ENCODE measurements at places on chromosomes 7 and 10.

DNA sequence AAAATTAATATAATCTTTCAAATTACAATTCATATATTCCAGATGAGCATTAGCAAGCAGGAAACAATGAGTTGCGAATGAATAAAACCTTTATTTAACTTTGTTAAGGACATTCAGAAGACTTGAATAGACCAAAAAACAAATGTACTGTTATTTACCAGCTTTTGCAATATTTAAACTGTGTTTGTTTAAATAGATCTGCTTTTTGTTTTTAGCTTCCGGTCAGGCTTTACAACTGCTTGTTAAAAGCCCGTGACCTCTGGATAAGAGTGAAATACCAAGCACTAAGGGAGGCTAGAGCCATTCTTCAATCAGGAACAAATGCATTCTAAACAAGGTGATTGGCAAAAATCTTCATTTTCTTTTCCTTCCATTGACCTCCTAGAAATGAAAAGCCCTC, 184.9 kb upstream of the GNAI1 start:
- DNase-seq: no peak

DNA sequence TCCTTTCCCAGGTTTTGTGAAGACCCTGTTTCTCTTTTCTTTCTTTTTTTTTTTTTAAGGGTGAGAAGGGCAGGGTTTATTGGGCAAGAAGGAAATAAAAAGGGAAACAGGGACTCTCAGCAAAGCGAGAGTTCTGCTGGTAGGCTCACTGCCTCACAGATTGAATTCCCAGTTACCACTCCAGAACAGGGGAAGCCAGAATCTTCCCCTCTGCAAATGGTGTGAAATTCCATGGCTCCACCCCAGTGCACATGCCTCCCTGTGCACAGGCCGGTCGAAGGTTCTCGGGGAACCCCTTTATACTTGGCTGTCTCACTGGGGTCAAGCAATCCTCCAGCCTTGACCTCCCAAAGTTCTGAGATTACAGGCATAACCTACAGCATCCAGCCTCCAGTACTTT, 10.5 kb upstream of the GUSB start:
- no peak for DNase-seq

- no peak for DNase-seq
Measured at GRCh38 chr10:31000867-31001266, 30.8 kb downstream of the ZNF438 start.

DNA sequence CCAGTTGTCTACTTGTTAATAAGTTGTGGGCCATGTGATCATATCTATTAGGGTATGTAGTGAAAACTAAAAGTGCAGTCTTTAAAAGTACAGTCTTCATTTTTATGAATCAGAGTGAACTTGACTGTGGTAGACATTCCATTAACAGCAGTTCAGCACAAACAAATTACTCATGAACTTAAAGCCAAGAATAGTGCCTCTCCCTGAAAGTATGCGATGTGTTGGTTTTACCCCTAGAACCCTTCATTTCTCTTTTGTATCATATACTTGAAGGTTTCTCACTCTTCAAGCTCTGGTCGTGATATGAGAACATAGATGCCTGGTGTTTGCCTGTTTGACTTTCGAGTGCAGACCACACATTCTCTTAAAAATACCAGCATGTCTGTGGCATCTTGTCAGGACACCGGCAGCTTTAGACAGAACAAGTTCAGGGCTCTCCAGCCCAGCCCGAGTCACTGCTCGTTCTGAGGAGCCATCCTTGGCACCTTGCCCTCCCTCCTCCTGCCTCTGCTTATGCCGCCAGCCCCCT, 159.3 kb downstream of the LCOR start:
- DNase-seq: no peak

GRCh38 chr7:28847681-28848080, 110.4 kb downstream of the TRIL start:
- no peak for DNase-seq

DNA sequence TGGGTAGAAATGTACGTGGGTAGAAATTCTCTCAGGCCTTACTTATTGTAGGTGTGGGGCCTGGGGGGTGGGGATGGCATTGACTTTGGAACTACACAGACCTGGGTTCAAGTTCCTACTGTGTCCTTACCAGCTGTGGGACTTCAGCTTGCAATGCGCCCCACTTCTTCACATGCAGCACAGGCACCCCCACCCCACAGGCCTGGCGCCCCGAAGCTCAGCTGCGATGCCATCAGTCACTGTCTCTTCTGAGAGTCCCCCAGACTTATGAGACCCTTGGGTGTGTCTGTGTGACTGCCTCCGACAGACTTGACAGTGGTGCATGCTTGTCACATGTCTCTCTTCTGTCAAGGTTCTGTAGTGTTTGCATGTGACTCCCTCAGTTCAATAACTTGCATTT, 3.1 kb upstream of the AP5Z1 start:
- no peak for DNase-seq

GRCh38 chr7:27091105-27091504, 4.7 kb downstream of the HOXA1 start:
- no peak for DNase-seq

DNA sequence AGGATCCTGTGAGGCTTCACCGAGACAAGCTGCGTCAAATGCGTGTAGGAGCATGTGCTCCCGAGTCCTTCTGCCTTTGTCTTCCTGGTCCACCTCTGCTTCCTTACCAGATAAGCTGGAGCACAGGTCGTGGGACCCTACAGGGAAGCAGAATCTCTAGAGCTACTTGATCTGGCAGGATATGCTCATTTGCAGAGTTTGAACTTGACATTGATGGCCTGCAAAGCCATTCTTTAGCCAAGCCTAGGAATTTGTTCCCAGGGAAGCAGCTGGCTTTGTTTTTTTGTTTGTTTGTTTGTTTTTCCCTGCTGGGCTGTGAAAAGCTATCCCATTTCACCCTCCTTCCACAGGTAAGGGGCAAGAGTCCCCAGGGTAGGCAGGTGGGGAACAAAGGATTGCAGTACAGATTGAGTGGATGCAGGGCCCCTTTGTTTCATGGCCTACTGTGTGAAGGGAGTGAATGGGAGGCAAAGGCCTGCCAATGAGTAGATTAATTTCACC, 200.0 kb upstream of the BMPER start:
- no peak for DNase-seq

- DNase-seq: no peak
Measured at GRCh38 chr7:20276705-20277472, 53.8 kb upstream of the ITGB8 start.

DNA sequence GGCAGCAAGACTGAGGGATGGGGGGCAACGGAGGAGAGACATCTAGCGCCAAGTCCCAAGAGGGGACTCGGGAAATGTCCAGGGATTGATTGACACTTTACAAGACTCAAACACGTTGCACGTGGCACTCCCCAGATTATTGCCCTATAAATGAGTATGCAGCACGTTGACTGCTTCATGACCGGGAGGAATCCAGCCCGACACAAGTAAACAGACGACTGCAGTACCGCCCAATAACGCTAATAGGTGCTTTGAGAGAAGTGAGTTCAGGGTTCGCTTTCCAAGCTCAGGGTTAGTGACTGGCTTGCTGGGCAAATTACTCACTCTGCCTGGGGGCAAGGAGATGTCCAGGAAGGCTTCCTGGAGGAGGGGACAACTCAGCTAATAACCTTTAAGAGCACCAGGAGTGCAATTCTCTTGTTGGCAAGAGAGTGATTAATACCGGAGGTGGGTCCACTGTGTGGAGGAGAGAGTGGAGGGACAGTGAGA, 73.3 kb upstream of the MYL10 start:
- DNase-seq: no peak

- no peak for DNase-seq
Measured at GRCh38 chr7:23247603-23248335, 1.2 kb downstream of the GPNMB start.

GRCh38 chr7:69036301-69036700, 562.0 kb upstream of the AUTS2 start:
- no peak for DNase-seq

- no peak for DNase-seq
Measured at GRCh38 chr7:1610013-1610677, 40.3 kb upstream of the PSMG3 start.

DNA sequence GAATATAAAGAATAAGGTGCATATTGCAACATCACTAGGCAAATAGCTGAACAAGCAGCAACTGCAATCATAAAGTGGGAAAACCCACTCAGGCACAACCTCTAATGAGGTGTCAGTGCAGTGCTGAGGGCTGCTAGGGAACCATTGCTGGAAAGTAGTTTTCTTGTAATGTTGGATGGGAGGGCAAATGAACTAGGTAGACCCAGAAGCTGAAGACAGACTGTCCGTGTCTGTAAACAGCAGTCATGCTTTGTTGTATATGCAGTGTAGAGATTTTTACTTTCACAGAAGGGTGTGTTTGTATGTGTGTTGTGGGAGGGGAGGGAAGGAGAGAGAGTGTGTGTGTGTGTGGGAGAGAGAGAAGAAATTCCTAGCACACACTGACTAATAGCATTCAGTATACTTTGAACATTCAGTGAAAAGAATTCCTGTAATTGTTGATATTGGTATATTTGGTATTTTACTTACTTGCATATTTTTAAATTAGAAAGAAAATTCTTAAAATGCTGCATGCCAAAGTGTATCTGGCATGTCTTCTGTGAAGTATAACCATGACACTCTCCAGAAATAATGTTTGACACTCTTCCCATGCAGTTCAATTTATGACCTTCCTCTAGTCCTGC, 28.8 kb downstream of the ITGB8 start:
- no peak for DNase-seq

- no peak for DNase-seq
Measured at GRCh38 chr10:1572519-1573333, 164.6 kb downstream of the ADARB2 start.

GRCh38 chr10:107072028-107072427, 92.5 kb downstream of the SORCS1 start:
- no peak for DNase-seq

GRCh38 chr7:1214516-1214915, 18.2 kb upstream of the UNCX start:
- no peak for DNase-seq

- no peak for DNase-seq
Measured at GRCh38 chr7:110973196-110973990, 117.5 kb upstream of the LRRN3 start.

GRCh38 chr10:95414844-95415485, 124.2 kb upstream of the PDLIM1 start:
- no peak for DNase-seq

DNA sequence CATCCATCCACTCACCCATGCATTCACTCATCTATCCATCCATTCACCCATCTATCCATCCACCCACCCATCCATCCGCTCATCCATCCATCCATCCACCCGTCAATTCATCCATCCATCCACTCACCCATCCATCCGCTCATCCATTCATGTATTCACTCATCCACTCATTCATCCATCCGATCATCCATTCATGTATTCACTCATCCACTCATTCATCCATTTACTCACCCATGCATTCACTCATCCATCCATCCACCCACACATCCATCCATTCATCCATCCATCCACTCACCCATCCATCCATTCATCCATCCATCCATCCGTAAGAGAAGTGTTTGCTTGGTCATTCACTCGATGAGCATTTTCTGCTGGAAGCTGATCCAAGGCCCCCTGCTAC, 8.7 kb upstream of the PSMG3 start:
- no peak for DNase-seq

DNA sequence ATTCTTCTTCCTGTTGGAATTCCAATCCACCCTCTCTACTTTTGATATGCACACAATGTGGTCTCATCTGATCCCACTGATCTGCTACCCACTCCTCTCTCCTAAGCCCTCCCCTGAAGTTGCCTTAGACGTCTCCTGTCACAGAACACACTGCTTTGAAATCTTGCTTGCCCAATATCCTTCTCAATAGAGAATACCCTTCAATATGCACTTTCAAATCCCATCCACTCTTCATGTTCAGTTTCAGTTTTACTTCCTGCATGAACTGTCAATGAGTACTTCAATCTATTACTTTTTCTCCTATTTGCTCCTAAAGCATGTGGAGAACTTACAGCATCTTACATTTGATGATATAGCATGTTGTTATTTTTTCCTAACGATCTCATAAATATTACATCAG, 93.5 kb downstream of the UPF2 start:
- DNase-seq: no peak

DNA sequence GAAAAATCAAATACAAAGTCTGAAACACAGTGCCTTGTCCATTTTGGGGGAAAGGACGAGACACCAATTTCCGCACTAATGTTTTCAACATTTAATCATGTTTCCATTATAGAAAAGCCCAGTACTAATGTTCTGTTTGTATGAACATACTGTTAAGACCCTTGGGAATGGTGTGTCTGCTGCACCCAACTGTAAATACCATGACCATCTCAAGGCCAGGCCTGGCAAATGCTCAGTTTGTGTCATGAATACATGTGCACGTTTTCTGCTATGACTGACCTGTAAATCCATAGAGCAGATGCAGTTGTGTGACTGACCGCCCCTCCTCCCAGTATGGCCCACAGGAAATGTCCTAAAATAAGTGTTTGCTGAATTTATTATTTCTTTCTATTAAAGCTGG, 270.0 kb downstream of the TNS3 start:
- DNase-seq: no peak

DNA sequence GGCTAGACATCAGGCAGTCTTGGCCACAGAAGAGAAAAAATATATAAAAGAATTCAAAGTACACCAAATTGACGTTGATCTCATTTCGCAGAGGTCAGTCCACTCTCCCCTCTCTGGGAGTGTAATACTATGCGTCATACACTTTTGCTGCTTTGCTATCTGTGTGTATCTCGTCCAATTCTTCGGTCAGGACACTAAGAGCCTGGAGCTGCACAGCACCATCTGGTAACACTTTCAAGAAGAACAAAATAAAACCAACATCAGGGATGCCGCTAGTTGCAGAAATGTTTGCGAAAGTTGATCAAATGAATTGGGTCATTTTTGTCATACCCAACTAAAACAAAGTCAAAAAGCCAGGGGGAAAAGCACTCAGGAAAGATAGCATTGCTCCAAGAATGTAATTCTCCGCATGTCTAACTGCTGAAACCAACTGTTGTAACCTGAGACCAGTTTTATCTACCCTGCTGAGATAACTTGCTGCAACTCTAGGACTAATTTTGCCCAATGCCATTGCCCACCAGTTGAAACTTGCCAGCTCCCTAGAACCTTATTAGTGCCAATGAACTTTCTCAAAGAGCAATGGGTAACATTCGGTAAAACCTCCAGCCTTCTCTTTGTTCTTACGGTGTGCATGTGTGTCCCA, 23.0 kb downstream of the TMEM176A start:
- DNase-seq: no peak

- no peak for DNase-seq
Measured at GRCh38 chr10:89668386-89669071, 23.5 kb upstream of the PANK1 start.

DNA sequence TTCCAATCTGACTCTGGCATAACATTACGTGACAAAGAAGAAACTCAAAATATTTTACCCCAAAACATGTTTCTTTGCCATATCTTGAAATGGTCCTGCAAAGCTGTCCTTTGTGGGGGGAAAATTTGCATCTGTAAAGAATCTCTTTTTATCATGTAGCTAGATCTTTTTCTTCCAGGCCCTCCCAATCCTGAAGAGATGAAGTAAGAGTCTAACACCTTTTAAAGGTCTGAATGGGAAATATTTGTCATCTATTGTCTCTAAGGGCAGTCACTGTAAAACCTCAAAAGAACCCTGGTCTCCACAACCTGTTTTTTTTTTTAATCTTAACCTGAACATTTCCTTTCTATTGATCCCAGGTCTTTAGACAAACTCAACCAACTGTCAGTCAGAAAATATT, 8.6 kb downstream of the OR2AE1 start:
- no peak for DNase-seq

- no peak for DNase-seq
Measured at GRCh38 chr10:92452313-92452712, 121.6 kb downstream of the IDE start.
